ENCODE measurements at places on chromosomes 11 and 22. TPM values are rescaled to one million over a fixed set of nuclear protein-coding genes. Genes with fewer than 3 reads are reported as not detected.

COPB1 gene
- 80.7 TPM for total RNA-seq

GVQW3 gene
- 2.6 TPM for total RNA-seq

CRYAB gene
- not detected for total RNA-seq

- DNase-seq: no peak
These were observed 495.6 kb upstream of the LRRC4C start for GRCh38 chr11:41955066-41955465.

- no peak for DNase-seq
These were observed 35.5 kb upstream of the ST14 start for GRCh38 chr11:130124096-130124495.

TPBGL gene
- not detected for total RNA-seq

DNA sequence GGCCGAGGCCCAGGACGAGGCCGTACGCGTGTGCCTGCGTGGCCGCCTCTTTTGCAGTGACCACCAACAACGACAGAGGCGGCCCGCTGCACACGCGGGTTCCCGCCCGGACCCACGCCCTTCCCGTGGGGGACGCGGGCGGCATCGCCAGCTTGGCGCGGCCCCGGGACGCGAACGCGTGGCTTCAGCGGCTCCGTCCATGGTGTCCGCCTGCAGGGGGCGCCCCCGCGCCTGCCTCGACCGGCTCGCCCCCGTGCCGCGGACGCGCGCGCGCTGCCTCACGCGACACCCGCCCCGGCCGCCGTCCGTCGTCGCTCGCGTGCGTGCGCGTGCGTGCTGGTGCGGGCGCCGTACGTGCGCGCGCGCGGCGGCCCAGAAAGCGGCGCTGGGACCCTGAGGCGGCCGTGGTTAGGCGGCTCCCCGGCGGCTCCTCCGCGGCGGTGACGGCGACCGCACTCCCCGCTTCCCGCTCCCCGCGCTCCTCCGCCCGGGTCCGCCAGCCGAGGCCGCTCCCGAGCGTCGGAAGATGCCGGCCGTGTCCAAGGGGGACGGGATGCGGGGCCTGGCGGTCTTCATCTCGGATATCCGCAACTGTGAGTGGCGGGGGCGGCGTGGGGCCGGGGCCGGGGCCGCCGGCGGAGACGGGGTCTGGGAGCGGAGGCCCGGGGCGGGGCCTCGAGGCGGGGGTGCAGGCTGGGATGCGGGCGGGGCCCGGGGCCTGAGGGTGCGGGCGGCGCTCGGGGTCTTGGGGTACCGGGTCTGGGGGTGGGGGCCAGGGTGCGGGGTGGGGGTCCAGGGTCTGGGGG, at the start of gene AP2A2:
AP2A2 (plus strand) TSS at position 375 of the 806 bp plus-strand sequence; CDS start at position 527, 152 bp downstream.
- peak; percentile 96 for DNase-seq

DNA sequence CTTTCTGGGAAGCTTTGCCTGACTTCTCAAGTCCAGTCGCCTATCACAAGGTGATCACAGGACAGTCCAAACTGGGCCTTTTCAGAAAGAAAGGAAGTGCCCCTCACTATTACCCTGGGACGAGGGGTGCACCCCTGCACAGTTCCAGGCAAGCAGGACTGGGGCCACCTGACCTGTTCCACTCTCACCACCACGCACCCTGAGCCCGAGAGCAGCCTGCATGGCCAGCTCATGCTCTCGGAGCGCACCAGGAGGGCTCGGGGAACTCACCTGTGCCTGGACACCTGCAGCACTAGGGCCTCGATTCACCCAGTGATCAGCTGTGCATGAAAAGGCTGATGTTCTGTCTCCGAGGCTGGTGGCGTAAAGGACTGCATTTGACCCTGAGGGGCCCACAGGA, 12.8 kb upstream of the FGF4 start:
- DNase-seq: no peak

- DNase-seq: peak; percentile 33
These were observed 23.8 kb downstream of the LRRC10B start for GRCh38 chr11:61532134-61533038.

MMP10 gene
- not detected for total RNA-seq

GRCh38 chr22:45805413-45805812, 133.8 kb downstream of the ATXN10 start:
- DNase-seq: no peak

- no peak for DNase-seq
These were observed 3.1 kb downstream of the FOSL1 start for GRCh38 chr11:65897020-65897471.

- DNase-seq: no peak
These were observed 7.2 kb downstream of the LMO1 start for GRCh38 chr11:8256271-8257002.

BBS1 gene
- 38.8 TPM for total RNA-seq

GRCh38 chr22:29212743-29213142, 7.0 kb downstream of the EMID1 start:
- DNase-seq: no peak

OR8A1 gene
- not detected for total RNA-seq

APOA5 gene
- not detected for total RNA-seq

MAPK11 gene
- total RNA-seq: 10.7 TPM

DNA sequence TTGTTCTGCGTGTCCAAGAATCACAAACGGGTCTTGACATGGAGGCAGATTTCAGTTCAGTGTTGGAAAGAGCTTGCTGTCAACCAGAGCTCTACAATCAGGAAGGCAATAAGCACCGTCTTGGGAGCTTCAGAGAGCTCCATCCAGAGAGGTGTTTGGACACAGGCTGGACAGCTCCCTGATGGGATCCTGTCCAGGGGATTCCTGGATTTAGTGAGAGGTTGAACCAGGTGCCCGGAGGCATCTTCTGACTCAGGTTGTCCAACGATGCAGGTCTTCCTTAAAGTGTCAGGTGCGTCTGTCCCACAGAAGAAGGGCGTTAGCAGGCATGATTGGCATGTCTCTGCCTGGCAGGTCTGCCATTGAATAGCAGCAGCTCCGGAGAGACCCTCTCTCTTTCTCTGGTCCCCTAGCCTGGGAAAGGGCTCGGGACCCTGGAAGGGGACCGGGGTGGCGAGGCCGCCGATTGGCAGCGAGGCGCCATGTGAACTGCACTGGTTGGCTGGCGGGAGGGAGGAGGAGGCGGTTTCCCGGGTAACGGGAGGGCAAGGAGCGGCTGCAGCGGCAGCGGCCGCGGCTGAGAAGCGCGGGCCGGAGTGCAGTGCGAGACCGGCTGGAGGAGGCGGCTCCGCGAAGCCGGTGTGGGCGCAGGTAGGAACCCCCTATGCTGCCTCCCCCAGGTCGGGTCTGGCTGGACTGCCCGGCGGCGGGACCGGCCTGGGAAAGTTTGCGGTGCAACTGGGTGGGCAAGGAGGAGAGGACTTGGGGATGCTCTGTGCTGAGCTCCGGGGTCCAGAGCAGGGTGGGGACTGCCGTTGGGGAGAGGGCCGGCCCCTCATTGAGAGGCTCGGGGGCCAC, 104.1 kb upstream of the E2F8 start:
- DNase-seq: no peak

GRCh38 chr11:75783416-75784084, 15.0 kb downstream of the DGAT2 start:
- no peak for DNase-seq

MS4A4E gene
- total RNA-seq: not detected

DNA sequence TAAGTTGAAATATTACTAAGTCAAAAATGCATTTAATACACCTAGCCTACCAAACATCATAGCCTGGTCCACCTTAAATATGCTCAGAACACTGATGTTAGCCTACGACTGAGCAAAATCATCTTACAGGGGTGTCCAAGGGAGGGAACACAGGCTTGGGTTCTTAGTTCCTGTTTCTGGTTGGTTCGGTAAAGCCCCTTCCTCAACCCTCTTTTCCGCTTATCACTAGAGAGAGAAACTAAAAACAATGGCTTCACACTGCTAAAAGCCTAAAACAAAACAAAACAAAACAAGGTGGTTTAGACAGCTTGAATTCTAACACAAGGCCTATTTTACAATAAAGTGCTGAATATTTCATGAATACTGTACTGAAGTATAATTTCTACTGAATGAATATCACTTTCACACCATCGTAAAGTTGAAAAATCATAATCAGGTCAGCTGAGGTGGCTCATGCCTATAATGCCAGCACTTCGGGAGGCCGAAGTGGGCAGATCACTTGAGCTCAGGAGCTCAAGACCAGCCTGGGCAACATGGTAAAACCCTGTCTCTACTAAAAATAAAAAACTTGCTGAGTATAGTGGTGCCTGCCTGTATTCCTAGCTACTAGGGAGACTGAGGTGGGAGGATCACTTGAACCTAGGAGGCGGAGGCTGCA, 118.0 kb downstream of the SIK3 start:
- no peak for DNase-seq

GRCh38 chr22:37126882-37127281, 17.4 kb upstream of the TMPRSS6 start:
- DNase-seq: no peak

DNA sequence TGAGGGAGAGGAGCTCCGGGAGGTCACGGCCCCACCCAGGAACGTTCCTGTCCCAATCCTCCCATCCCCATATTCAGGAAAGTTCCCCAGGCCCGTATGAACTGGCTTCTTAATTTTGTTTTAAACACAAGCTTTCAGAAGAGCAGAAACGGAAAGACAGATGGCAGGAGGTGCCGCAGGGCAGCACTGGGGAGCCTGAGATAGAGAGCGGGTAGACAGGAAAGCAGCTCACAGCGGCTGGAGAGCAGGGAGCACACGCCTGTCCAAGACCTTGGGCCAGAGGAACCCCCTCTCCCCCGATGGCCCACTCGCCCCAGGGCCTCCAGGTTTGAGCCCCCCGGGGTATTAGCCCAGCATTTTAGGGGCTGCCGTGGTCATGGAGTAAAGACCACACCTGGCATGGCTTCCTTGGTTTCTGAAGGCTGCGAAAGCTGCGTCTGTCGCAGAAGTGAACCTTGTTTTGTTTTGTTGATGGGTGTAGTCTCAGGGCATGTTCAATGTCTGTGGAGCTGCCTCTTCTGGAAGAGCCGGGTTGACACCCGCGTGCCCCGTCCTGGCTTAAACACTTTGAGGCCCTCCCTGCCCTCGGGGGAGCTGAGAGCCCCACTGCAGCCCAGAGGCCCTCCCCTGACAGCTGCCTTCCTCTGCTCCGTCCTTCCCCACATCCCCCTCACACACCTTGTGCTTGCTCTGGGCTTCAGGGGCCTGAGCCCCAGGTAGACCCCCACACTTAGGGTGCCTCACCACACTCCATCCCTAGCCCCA, 17.9 kb upstream of the KCNQ1OT1 start:
- no peak for DNase-seq

DGCR6 gene
- 0.35 TPM for total RNA-seq

- no peak for DNase-seq
These were observed 181.5 kb downstream of the CWF19L2 start for GRCh38 chr11:107276077-107276476.

DNA sequence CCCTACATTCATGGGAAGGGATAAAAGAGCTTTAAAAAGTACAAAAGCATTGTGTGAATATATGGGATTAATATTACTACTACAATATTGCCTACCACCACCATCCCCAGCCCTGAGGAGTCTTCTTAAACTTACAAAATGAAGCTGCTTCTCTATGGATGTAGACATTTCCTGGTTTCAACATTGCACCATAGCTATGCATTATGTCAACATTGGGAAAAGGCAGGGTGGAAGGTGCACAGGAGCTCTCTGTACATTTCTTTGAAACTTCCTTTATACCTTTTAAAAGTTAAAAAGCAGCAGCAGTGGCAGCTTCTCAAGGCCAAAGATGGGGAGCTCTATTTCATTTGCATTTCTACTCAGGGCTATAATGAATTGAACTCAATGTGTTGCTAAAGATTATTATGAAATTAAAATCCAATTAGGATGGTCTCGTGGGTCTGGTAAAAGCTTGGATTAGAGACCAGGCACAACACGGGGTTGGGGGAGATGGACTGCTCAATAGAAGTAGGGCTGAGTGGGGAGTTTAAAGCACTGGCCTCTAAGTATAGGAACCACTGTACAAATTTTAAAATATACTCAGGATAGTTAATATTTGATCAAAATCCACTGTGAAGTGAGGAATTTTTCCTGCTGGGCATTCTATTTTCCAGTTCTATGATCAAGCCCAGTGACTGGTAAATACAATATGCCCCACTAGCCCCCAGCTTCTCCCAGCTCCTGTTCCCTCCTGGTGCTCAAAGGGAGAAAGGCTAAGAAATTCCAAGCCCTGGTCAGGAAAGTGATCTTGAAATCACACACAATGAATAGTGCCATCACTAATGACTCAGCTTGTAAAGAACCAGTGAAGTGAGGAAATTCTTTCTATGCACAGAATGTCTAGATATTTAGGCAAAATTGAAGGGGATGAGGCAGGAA, 362.7 kb upstream of the CCDC90B start:
- DNase-seq: no peak

- DNase-seq: no peak
These were observed 36.5 kb downstream of the CTTN start for GRCh38 chr11:70434813-70435278.

Measured in activated B cell treated with CpG ODN at 0.5 μM for 24 hours (primary cell).